ENCODE measurements at places on chromosomes 7 and 10.

GRCh38 chr10:74011770-74012169 lies 13.9 kb downstream of the VCL start:
- peak; percentile 90 for DNase-seq

GRCh38 chr7:41536122-41536872 lies 166.6 kb downstream of the INHBA start:
- DNase-seq = no peak

GRCh38 chr7:76216381-76217082 lies 14.8 kb downstream of the SRRM3 start:
- DNase-seq = no peak

GRCh38 chr7:80630608-80631405 lies 7.6 kb upstream of the CD36 start:
- DNase-seq = peak; percentile 26

DNA sequence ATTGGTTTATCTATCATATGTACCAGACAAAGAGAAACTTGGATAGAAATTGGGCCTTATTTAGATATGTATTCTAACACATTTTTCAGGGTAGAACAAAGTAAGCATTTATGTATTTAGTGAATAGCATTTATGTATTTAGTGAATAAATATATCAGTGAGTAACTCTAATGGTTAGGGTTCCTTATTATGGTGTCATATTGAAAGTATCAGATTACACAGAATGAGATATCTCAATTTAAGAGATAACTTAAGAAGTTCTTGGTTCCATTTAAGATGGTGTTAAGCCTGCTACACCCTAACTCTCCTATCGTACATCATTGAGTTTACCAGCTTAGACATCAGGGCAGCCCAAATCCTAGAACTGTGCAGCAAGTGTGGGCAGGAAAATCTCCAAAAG lies 35.9 kb upstream of the DMTF1 start:
- no peak for DNase-seq

- DNase-seq = no peak
Measured at GRCh38 chr10:79022565-79023230, 46.1 kb upstream of the ZMIZ1 start.

DNA sequence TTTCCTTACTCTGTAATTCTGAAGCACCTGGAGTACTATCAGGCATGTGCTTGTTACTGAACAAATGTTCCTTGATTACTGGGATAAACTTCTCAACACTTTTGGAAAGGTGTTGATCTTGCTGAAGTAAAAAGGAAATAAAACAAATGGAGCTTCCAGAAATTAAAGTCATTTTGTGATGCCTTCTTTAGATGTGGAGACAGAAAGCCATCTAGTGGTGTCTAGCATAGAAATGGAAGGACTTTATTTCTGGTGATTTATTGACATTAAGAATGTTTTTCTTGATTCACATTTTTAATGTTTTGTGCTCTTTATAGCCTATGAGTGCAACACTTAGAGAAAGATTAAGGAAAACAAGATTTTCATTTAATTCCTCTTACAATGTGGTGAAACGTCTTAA lies 1.4 kb downstream of the SFR1 start:
- DNase-seq = peak; percentile 24

DNA sequence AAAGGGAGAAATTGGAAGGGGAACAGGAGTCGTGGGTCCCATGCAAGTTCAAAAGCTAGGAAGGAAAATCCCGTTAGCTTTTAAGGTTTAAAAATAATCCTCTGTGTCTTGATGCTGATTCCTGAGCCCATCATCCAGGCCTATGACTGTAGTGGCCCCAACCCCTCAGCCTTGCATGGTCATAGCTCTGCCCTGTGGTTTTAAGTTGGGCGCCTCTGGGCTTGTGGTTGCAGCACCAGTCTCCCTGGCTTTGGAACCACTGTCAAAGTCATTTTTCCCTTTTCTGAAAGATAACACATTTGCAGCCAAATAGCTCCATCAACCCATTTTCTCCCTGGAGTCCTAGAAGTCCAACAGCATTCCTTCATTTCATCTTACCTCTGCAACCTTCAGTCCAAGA lies 13.6 kb downstream of the TMEM236 start:
- DNase-seq = no peak

GRCh38 chr10:88544140-88544870 lies 38.8 kb downstream of the RNLS start:
- DNase-seq = no peak

DNA sequence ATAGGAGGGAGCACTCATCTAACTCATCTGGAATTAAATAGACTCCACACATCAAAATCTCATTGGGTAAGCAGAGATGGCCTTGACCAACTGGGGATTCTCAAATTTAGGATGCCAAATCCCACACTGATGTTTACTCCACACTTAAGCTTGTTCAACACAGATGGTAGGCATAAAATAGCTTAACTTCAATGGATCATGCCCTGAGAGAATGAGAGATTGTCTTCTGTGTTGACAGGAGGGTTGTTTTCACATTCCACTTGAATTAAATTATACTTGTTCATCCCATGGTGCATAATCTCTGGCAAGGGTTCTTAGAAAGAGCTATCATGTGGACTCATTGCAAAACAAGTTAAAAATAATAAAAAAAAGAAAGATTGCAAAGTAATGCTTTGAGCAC lies 391.4 kb downstream of the PLXDC2 start:
- no peak for DNase-seq

DNA sequence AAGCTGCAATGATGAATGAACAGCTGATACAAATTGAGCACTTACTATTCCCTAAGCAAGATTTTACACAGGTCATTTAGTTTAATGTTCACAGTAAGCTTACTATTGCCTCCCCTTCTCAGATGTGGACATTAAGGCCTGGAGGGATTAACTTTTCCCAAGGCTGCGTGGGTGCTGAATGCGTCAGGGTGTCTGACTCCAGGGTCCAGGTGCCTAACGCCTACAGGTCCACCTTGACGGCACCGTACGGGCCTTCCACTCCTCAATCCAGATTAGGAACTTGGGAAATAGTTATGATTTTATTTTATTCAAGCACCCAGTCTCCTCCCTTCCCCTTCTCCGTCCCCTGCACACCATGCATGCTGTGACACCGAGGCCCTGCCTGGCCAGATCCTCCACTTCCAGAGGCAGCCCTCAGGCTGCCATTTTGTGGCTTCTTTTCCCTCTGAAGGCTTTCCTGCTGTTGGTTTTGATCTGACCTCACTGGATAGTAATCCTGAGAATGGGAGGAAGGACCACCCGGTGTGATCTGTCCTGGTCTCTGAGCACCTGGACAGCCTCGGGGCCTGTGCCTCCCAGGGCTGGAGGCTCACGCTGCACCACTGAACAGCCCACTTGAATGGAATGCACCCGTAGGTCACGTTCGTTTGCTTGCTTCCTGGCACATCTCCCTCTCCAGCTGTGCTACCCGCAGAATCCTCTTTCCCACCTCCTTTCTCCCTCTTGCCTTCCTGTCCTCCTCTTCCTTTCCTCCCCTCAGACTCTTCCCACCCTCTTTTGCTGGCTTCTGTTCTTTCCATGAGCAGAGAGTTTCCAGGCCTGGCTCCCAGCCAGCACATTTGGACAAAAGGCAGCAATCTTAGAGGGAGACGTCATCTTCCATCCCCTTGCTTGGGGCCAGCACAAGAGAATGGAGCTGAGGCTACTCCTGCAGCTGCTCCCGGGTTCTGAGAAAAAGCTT lies 14.4 kb downstream of the DENND2A start:
- peak; percentile 97 for DNase-seq

DNA sequence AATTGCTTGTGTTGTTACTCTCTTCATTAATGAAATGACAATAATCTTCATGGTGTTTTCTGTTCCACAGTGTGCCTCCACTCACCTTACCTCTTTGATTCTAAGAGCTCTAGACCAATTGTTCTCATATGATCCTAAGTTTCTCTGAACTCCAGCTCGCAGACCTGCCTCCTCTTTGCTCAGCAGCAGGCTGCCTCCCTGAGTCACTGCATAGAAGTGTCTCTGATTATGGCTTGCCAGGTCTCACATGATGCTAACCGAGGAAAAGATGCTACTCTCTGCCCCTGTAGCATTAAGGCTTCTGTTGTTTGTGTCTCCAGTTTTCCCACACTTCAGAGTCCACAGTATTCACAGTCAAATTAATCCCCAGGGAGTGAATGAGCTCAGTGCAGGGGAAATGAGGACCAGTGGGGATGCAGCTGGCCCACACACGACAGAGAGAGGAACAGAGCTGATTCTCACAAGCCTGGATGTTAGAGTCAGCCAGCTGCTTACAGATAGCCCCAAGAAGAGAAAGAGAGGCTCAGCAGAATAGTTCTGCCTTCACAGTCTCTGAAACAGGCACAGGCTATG lies 145.9 kb upstream of the EGR2 start:
- DNase-seq = peak; percentile 11

DNA sequence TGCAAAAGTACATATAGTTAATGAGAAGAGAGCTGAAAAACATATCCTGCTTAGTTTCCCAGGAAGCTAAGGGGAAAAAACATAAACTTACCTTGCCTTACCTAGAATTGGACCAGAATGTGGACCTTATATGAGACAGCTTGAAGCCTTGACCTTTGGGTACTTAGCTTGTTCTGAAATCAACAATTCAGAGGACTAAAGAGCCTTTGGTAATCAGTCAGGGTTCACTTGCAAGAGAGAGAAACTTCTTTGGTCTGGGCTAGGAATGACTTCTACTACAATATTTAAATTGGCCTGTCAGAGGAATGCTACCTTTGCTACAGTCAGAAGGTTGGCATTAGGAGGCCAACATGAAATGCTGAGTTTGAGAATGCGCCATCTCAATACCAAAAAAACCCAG lies 24.9 kb downstream of the SAMD8 start:
- no peak for DNase-seq

DNA sequence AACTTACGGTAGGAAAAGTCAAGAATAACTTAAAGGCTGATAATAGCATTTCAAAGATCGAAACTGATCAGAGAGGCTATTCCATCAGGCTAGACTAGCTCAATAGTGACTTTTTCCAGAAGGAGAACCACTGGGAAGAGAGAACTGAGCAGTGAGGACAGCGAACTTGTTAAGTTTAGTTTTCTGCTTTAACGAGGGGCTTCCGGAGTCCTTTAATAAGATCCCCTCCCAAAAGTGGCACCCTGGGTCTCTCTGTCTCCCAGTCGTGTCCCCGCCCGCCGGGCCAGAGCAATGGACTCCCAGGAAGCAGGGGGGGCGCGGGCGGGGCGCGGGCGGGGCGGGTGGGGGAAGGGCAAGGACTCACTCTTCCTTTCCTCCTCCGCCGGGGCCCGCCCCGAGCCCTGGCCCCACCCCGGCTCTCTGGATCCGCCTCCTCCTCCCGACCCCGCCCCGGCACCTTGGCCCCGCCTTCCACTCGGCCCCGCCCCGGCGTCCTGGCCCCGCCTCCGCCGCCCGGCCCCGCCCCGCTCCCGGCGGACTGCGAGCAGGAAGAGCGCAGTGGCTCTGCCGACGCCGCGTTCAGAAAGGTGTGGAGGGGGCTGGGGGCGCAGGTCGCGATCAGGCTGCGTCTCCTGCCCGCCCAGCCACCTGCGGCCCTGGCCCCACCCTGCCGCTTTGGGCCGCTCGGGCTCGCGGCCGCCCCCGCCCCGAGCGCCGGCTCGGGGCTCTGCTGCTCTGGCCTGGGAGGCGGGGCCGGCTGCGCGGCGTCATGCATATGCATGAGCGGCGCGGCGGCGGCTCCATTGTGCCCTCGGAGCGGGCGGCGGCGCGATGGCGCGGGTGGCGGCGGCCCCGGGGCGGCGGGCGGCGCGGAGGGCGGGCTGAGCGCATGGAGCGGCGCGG lies at the start of gene ZMIZ2:
Gene ZMIZ2 (plus strand): TSS at position 803 of the 903 bp plus-strand sequence. CDS start 7,403 bp downstream, outside the sequence.
- peak; percentile 86 for DNase-seq

GRCh38 chr7:133775201-133775600 lies 351.9 kb upstream of the LRGUK start:
- no peak for DNase-seq

DNA sequence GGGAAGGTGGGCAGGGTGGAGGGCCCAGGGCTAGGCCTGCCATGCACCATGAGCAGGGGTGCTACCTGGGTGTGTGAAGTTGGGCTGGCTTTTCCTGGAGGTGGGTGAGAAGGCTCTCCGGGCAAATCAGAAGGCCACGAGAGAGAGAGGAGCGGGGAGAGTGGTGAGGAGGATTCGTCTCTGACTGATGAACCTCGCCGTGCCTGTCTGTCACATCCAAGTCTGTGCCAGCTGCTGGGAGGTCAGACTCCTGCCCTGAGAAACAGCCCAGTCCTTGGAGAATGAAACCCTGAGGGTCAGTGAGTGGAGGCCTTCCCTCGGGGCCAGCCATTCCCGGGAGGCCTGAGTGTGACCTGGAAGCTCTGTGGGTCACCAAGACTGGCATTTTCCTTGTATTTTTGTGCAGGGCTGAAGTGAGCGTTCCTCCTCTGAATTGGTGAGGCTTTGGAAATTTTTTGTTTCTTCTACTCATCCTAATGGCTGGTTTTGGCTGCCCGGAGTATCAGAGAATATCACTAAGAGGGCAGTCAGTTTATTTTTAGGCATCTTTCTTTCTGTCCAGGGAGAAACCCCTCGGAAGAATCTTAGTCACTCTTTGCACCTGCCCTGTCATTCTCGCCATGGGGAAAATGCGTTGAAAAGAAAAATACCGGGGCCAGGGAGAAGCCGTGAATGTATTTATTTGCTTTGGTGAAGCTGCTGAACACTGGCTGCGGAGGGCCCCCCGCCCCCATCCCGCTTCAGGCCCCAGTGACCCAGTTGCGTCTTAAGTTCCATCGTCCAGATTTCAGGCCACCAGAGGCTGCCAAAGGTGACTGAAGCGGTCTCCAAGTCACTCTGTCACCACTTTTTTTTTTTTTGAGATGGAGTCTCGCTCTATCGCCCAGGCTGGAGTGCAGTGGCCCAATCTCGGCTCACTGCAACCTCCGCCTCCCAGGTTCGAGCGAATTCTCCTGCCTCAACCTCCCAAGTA lies 6.5 kb upstream of the AP5Z1 start:
- no peak for DNase-seq

DNA sequence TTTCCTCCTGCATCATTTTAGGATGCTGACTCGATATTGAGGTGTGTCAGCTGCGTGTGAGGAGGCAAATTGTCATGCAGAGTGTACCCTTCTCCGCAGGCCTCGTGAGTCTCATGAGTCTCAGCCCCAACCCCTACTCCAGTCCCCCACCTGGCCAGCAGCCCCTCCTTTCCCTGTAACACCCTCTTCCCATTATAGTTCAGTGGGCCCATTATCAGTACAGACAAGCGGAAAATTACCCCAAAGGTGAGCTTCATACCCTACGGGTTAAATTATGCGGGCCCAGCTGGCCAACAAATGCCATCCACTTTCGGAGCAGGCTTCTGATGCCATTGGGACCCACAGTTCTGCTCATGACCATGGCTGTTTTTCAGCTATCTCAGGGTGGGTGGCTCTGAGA lies 25.2 kb downstream of the SFTPD start:
- DNase-seq = no peak

DNA sequence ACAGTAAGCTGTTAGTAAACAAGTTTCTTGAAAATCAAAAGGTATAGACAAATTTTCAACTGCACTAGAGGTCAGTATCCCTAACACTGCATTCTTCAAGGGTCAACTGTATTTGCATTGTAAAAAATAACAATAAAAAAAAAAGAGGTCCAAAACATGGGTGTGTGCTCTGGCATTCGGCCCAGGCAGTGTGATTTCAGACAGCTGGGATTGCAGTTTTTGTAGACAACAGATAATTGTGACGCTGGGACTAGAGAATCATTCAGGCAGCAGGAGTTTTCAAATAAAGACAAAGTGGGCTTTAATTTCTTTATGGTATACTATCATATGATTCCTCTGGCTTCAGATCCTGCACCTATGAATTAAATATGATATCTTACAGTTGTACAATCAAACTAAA lies 543.2 kb upstream of the SEMA3D start:
- peak; percentile 9 for DNase-seq

GRCh38 chr10:131444286-131444685 lies 132.8 kb upstream of the TCERG1L start:
- DNase-seq = no peak

GRCh38 chr7:10571759-10572158 lies 401.9 kb upstream of the PHF14 start:
- no peak for DNase-seq
